ENCODE measurements at places on chromosomes 1 and 21. TPM values are rescaled to one million over a fixed set of nuclear protein-coding genes. Genes with fewer than 3 reads are reported as not detected.

DNA sequence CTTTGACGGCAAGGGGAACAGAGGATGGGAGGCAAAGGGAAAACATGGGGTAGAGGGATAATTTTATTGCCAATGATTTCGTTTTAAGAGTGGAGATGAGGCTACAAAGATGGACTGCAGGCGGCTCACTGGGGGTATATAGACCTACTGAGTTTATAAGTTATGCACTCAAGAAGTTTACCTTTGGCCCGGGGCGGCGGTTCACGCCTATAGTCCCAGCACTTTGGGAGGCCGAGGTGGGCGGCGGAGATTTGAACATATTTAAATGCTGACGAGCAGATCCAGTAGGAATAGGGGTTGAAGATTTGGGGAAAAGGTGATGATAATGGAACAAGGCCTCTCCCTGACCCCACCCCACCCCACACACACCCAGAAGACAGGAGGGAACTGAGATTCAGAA is 8.1 kb upstream of the SLAMF9 start:
- DNase-seq: no peak

GRCh38 chr1:76209238-76209637 is 134.7 kb downstream of the ST6GALNAC3 start:
- DNase-seq: no peak

DNA sequence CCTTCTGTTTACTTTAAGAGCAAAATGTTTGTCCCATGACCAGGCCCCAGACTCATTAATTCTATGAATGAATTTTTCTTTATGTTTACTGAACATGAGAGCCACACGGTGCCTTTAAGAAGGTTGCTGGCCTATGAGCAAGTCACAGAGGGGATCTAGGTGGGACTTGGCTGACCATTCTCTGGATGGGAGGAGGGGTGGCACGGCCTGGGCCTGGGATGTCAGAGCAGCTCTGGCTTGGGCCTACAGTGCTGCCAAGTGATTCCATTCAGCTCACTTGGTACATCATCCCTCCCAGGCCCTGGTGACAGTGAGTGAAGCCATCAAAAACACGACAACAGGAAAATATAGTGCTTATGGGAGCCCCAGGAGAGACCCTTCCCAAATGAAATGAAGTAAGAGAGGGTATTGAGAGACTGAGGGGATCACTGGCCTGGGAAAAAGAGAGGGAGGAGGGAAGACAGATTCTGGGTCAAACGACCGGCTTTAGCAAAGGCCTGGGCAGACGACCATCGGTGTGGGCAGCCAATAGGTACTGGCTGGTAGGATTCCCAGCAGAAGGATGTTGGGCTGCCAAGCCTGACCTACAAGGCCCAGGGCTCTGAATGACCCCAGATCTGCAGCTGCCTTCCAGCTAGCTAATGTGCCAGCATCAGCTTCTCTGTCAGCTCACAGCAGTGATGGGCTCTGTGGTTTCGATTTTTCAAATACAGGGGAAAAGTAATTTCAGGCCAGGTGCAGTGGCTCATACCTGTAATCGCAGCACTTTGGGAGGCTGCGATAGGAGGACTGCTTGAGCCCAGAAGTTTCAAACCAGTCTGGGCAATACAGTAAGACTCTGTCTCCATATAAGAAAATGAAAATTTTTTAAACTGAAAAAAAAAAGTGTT is 3.3 kb downstream of the TMEM53 start:
- DNase-seq: no peak

DNA sequence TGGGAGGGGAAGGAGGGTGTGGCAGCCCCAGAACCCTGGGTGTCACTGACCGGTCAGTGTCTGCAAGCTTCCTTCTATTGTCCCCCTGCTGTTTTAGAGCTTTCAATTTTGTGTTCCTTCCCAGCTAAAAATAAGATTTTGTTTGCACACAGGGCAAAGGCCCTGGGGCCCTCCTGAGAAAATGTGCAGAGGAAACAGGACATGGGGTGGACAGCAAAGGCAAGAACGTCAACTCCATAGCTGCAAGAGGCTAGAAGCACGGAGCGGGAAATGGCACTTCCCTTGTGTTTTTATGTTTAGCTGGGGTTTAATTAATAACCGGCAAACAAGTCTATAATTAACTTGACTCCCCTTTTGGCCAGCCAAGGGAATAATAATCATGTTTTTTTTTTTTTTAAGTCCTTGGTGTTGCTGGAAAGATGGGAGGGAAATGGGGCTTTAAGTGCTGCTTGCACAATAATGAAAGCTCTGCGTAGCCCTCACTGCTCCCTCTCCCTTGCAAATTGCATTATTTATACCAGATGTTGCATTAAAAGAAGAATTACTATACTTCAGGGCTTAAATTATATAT is 261.4 kb upstream of the USP24 start:
- DNase-seq: no peak

DNA sequence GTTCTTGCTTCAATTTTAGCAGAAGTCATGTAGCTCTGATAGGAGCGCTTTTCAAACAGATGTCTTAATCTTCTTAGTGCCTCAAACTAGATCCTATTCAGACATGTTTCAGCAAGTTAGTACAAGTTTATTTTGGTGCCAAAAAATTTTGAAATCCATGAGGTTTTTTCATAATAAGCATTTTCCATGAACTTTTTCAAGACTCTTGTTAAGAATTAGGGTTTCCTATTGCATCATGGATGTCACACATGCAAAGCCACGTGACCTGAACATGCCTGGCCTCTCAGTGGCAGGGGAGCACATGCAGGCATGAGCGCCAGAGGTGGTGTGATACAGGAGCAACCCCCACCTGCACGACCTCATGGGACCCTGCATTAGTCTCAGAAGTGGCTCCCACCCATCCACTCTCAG is 67.6 kb downstream of the POFUT2 start:
- no peak for DNase-seq

DNA sequence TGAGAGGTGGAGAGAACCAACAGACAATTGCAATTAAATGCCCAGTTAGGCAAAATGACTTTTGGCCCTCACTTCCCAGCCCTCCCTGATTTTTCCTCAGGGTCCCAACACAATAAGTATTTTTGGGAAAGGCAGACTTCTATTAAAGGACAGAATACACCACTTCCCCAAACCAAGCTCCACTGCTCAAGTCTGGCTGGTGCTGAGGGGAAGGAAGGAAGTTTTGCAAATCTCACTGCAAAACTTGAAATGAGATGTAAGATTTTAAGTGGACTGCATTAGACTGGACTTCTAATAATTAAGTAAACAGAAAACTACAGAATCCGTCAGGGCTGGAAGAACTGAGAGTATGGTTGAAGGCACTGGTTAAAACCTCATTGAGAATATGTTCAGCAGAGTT is 32.2 kb upstream of the CD1D start:
- no peak for DNase-seq

DNA sequence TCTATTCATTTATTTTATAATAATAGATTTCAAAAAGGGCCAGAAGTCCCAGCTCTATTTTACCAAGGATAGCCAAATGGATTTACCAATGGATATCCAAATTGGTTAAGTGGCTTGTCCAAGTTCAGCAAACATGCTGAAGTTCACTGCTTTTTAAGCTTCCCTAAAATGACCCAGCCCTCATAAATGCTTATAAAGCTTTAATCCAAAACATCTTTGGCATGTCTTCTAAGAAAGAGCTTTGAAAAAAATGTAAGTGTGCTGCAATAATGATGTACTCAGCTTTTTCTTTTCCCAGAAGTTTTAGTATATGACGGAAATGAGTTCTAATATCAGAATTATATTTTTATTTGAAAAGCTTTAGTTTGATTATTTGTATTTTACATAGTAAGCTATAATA is 451.5 kb upstream of the ADAMTS5 start:
- no peak for DNase-seq

- DNase-seq: no peak
Measured at GRCh38 chr1:208309771-208310170, 65.6 kb upstream of the PLXNA2 start.

DNA sequence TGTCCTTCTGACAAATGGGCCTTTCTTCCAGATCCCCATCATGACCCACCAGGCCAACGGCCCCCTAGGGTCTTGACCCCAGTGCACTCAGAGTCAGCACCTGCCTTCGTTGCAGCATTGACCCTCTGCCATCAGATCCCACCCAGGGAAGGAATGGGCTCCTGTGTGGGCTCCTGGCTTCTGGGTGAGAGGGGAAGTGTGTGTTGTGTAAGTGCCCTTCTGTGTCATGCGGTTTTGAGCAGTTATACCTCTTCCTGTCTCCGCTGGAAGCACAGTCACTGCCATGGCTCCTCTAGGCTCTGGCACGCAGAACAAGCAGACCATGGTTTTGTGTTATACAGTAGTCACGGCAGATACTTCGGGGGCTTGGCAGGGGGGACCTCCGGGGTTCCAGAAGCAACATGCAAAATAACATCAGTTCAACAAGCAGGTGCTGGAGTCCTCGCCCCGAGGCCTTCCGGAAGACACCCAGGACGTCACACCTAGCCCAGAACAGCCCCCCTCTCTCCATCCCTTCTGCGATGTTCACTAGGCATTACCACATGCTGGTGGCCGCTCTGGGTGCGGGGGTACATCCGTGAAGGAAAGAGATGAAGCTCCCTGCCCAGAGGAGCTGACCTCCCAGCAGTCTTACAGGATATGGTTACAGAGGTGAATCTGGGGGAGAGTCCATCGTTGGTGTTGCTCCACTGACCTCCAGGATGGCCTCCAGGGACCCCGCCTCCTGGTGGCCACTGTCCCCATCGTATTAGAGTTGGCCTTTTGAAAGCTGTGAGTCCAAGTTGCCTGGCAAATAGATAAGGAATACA is 17.4 kb upstream of the KCNAB2 start:
- DNase-seq: no peak

GRCh38 chr1:50516056-50516455 is 92.8 kb upstream of the DMRTA2 start:
- DNase-seq: no peak

DNA sequence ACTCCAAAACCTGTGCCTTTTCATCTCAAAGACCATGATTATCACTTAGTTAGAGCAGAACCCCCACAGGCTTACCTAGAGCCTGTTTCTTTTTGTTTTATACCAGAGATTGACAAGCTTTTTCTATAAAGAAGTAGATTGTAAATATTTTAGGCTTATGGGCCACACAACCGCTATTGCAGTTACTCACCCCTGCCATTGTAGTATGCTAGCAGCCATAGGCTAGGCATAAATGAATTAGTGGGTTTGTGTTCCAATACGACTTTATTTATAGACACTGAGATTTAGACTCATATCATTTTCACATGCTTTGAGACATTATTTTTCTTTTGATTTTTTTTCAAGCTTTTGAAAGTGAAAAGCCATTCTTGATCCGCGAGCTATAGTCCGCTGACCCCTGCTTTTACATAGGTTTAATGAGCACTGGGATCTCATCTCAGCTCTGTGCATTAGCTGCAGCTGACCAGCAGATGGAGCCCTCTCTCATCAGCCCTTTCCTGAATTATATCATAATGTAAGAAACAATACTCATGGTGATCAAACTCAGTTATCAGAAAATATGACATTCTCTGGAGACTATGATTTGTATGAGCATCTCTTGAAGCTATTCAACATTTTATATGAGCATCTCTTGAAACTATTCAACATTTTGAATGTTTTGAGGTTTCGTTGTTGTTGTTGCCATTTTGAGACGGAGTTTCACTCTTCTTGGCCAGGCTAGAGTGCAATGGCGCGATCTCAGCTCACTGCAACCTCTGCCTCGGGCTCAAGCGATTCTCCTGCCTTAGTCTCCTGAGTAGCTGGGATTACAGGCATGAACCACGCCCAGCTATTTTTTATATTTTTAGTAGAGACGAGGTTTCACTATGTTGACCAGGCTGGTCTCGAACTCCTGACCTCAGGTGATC is 111.9 kb upstream of the L1TD1 start:
- no peak for DNase-seq

GRCh38 chr1:2435746-2436355 is 23.5 kb upstream of the PEX10 start:
- DNase-seq: no peak

DNA sequence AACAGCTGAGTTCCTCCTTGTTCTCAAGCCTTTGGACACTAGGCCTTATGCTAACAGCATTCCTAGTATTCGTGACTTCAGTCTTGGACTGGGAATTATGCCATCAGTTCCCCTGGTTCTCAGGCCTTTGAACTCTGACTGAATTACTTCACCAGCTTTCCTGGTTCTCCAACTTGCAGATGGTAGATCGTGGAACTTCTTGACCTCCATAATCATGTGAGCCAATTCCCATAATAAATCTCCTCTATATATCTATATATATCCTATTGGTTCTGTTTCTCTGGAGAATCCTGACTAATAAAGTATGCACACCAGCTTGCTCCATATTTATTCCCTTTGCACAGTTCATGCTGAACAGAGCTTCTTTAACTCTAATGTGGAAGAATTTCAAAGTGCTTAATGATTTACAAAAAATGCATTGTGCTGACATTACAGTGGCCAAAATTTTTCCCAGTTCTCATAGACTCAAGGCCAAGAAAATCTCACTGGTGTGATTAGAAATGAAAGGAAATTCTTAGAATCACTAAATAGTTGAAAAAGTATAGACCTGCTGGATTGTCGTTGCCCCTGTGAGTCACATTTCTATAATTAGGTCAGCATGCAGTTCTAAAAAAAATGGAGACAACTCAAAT is 462.9 kb upstream of the ADAMTS5 start:
- no peak for DNase-seq

DNA sequence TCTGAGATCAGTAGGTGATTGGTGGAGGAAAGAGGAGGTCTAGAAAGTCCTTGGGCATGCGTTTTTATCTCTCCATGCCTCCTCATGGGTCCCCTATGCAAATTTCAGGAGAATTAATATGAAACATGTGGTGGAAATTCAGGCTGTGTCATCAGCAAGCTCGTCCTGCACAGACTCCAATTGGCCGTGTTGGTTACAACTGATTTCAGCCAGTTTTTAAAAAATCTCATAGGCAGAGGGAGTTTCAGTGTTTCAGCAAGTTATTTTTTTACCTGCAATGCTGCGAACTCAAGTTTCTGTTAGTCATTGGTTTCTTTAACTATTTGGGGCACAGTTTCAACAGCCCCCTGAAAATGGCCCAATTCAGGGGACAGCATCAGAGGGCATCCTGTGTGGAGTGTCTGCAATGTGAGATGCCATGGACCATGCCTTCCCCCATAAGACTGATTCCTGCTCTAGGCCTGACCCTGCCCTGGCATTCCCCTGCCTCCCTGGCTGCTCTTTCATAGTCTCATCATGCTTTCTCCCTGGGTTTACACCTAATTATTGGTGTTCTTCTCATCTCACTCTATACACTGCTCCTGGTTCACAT is 59.9 kb downstream of the C1orf198 start:
- no peak for DNase-seq

DNA sequence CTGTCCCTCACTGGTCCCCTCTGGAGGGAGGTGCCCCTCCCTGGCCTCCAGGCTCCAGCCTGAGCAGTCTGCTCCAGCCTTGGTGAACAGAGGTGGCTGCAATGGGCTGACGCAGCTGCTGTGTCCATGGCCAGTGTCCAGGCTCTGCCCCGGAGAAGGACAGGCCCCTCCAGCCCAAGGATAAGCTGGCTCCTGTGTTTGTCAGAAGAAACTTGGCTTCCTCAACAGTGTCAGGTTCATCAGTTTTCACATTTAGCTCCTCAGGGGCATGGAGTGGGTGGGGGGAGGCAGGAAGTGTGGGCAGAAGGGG is 402.8 kb downstream of the MATN1 start:
- no peak for DNase-seq

Gene CA14
- total RNA-seq: 1.7 TPM

Gene FCMR
- 0.47 TPM for total RNA-seq

Gene FLG2
- not detected for total RNA-seq

Gene CRYAA
- total RNA-seq: not detected

Gene DCDC2B
- total RNA-seq: not detected

Gene C1QA
- total RNA-seq: 10.9 TPM

Gene UTS2
- not detected for total RNA-seq

Gene MFAP2
- total RNA-seq: 5.6 TPM

Gene ADAMTS4
- total RNA-seq: 0.62 TPM

Gene LCE6A
- total RNA-seq: not detected

Data from occipital lobe (tissue), 3 donors.